ENCODE measurements at places on chromosomes 3 and 15.
A peak's percentile ranks its signal among the peaks of the same experiment; 100 is the strongest.

DNA sequence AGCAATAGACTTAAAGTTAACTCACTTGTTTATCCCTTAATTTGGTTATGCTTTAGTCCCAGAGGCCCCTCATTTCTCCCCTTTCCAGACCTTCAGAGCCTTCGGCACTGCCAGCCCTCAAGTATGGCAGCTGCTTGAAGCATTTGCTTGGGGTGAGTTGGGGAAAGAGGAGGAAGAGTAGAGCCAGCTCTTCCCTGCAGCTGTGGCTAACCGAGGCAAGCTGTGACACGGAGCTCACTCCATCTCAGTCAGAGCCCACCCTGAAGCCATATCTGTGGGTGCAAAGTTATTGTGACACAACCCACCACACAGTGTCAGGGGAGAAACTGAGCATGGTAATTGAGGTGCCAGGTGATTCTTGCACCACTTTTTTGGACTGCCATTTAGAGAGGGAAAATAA, 66.1 kb downstream of the FILIP1L start:
- DNase-seq, result no peak
- no peak overlapping the region for H3K4me3 ChIP-seq
- H3K27me3 ChIP-seq, result no peaks in the 10 kb centered on the region
- peak overlapping the region; percentile 47 for H3K27ac ChIP-seq
- H3K36me3 ChIP-seq, result no peaks in the 10 kb centered on the region

GRCh38 chr3:123246866-123247265, 45.1 kb downstream of the SEC22A start:
- no peak overlapping the region for H3K4me3 ChIP-seq
- H3K27ac ChIP-seq, result no peak overlapping the region
- H3K4me1 ChIP-seq, result no peaks in the 10 kb centered on the region
- H3K36me3 ChIP-seq, result peaks cover 2% of the 10 kb centered on the region
- DNase-seq, result no peak
- no peaks in the 10 kb centered on the region for H3K27me3 ChIP-seq

GRCh38 chr3:55189359-55189801, 261.5 kb upstream of the LRTM1 start:
- H3K4me3 ChIP-seq, result no peak overlapping the region
- H3K27ac ChIP-seq, result no peak overlapping the region
- H3K4me1 ChIP-seq, result no peaks in the 10 kb centered on the region
- H3K27me3 ChIP-seq, result no peaks in the 10 kb centered on the region
- DNase-seq, result no peak

DNA sequence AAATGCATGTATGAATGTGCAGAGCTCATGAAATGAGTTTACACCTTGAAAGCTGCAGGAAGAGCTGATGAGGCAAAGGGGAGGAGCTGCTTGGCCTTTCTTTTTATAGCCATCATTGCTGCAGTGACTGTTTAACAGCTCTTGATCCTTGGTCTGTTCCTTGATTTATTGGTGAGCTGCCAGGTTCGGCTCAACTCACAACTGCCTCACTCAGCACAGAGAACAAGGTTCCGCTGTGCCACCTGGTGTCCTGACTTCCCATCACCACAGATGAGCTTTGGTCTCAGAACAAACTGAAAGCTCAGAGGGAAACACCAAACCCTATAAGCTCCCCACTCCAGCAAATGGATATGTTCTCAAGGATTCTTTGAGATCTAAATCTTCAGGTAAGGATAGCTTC, 626.1 kb downstream of the MAGI1 start:
- no peaks in the 10 kb centered on the region for H3K36me3 ChIP-seq
- H3K27me3 ChIP-seq, result no peaks in the 10 kb centered on the region
- no peak overlapping the region for H3K4me3 ChIP-seq

DNA sequence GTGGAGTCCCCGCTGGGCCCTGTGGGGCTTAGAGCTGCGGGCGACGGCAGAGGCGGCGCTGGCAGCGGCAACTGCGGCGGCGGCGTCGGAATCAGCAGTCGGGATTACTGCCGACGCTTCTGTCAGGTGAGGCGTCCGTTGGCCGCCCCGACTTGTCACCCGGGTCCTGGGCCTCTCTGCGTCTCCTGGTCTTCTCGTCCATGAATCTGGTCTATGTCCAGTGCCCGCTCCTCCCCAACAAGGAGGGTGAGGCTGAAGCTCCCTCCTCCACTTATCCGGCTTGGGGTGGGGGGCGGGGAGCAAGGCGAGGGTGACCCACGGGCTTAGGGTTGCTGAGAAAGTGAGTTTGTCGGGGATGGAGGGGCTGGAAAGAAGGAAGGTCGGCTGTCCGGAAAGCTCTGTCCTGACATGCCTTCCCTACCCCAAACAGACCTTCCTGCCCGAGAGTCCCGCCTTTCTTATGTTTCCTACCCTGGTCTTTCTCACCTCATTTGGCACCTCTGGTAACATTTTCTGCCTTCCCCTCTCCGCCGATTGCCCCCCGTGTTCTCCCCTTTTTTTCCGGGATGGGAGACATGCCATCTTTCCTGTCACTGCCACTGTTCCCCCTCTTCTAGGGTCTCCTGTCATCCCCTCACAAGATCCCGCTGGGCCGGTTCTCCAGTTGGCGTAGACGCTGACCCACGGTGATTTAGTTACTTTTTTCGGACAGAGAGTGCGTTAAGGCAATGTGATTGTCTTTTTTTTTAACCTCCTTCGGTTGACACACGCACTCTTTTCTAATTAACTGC, 520 bp downstream of the ZNF654 start:
- no peaks in the 10 kb centered on the region for H3K27me3 ChIP-seq
- no peak for DNase-seq
- H3K4me3 ChIP-seq, result peak overlapping the region; percentile 81

DNA sequence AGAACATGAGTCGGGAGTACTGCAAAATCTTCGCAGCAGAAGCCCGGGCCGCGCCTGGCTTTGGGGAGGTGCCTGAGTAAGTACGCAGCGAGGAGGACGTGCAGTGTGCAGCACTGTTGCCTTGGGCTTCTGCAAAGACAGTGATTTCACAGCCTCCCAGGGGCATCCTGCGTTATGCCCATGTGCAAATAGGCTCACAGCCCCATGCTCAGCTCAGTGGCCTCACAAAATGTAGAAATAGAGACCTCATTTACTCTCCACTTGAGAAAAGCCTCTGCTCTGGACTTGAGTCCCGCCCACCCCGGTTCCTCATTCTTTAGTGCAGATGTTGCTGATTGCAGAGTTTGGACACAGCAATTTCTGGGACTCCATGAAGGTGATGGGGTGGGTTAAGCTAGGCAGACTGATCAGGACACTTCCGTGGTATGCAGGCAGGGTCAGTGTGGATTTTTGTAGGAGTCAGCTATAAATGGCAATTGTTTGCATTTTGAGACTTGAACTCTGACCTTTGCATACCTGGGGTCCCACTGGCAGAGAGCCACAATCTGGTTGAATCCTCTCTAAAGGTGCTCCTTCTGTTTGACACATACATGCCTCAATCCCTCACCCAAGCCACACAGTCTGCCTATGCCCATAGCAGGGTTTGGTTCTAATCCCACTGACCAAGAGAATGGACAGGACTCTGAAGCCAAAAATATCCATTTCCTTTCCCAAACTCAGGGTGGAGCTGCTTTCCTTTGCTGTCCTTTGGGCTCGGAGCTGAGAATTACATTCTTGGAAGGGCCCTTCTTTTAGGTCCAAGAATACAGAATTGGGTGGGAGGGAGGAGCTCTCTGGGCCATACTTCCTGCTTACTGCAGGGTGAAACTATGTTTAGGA, 20.7 kb upstream of the SLC28A1 start:
- no peaks in the 10 kb centered on the region for H3K27me3 ChIP-seq
- peaks cover 34% of the 10 kb centered on the region for H3K36me3 ChIP-seq
- peak; percentile 64 for DNase-seq
- H3K27ac ChIP-seq, result peak overlapping the region; percentile 4
- no peak overlapping the region for H3K4me3 ChIP-seq
- H3K4me1 ChIP-seq, result peaks cover 16% of the 10 kb centered on the region

DNA sequence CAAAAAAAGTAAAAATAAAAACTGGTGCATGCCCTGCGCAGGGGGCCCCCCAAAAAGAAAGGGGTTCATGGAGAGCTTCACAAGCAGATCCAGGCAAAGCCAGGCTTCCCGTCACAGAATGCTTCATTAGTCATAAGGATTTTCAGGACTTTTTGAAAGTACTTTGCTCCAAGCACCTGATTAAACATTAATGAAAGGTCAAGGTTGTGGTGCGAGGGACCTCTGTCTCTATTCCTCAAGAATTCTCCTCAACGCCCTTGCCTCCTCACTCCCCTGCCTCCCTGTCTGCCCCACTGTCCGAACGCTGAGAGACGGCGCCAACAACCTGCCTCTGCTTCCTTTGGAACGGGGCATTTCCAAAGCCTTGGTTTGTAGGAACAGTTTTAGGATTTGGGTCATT, 240.1 kb upstream of the IGF1R start:
- no peaks in the 10 kb centered on the region for H3K27me3 ChIP-seq
- H3K4me3 ChIP-seq, result no peak overlapping the region
- no peak for DNase-seq
- H3K27ac ChIP-seq, result no peak overlapping the region
- H3K4me1 ChIP-seq, result no peaks in the 10 kb centered on the region
- H3K36me3 ChIP-seq, result no peaks in the 10 kb centered on the region

DNA sequence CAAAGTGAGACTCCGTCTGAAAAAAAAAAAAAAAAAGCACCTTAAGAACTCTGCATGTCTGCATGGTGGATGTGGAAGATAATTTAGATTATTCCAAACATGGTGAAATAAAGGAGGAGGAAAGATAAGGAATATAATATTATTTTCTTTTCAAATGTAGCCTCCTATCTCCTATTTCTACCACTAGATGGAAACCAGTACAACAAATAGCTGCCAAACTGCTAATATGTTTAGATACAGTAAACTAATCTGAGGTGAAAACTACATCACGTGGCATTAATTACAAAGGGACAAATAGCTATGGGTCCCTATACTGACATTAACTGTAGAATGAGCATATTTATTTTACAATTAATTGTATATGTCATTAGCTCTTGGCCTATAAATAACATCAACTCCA, 197.8 kb downstream of the TBC1D5 start:
- H3K36me3 ChIP-seq, result no peaks in the 10 kb centered on the region
- no peak overlapping the region for H3K4me3 ChIP-seq
- no peaks in the 10 kb centered on the region for H3K4me1 ChIP-seq
- no peaks in the 10 kb centered on the region for H3K27me3 ChIP-seq

DNA sequence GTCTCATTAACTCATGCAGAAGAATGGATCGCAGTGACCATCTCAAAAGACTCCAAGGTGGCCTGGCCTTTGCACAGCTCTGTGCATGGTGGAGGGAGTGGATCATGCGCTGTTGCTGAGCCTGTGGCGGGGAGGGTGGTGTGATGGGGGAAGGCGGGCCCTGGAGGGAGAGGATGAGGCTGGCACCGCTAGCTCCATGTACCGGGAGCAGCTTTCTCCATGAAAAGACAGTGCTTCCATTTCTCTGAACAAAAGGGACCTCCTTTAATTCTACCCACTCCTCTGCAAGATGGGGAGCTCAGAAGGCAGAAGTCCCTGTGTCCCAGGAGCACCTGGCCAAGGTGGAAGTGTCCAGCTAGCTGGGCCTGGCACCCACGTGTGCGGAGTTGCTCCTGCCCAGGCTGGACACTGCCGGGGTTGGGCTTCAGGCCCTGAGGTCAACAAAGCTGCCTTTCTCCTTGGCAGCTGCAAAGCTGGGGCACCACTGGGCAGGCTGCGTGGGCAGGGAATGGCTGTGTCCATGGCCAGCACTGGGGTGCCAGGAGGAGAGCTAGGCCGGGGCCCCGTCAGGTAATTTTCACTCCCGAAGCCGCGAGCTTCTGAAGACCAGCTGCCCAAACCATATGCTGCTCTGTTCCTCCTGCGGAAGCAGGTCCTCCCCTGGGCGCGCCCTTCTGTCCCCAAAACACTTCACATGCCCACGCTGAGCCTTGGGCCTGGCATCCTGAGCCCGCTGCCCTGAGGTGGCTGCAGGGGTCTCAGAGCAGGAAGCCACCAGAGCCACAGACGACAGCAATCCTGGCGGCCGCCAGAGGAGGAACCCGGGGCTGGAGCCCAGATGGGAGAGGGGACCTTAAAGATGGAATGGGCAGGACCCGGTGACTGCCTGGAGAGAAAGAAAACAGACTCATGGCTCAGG, 6.4 kb downstream of the MAP6D1 start:
- no peak overlapping the region for H3K27ac ChIP-seq
- no peak overlapping the region for H3K4me3 ChIP-seq
- H3K27me3 ChIP-seq, result no peaks in the 10 kb centered on the region
- H3K4me1 ChIP-seq, result no peaks in the 10 kb centered on the region

DNA sequence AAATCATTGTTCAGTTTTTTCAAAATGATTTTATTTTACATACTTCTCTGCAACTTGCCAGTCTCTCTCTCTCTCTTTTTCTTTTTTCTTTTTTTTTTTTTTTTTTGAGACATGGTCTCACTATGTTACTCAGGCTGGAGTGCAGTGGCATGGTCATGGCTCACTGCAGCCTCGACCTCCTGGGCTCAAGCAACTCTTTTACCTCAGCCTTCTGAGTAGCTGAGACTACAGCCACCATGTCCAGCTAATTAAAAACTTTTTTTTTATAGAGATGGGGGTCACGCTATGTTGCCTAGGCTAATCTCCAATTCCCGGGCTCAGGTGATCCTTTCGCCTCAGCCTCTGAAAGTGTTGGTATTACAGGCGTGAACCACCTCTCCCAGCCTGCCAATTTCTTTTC, 12.1 kb upstream of the ARID3B start:
- no peak for DNase-seq
- no peaks in the 10 kb centered on the region for H3K4me1 ChIP-seq
- no peak overlapping the region for H3K27ac ChIP-seq
- H3K4me3 ChIP-seq, result no peak overlapping the region

GRCh38 chr15:59111251-59111650, 6.3 kb downstream of the CCNB2 start:
- no peak overlapping the region for H3K27ac ChIP-seq
- no peaks in the 10 kb centered on the region for H3K4me1 ChIP-seq
- no peaks in the 10 kb centered on the region for H3K36me3 ChIP-seq
- H3K27me3 ChIP-seq, result no peaks in the 10 kb centered on the region
- H3K4me3 ChIP-seq, result no peak overlapping the region

- no peaks in the 10 kb centered on the region for H3K27me3 ChIP-seq
- no peak overlapping the region for H3K4me3 ChIP-seq
- no peak for DNase-seq
- no peak overlapping the region for H3K27ac ChIP-seq
These were observed 342.2 kb upstream of the ROPN1 start for GRCh38 chr3:124333931-124334640.

GRCh38 chr3:134008630-134009156, 21.0 kb downstream of the SLCO2A1 start:
- no peak for DNase-seq
- no peak overlapping the region for H3K4me3 ChIP-seq
- H3K27ac ChIP-seq, result no peak overlapping the region
- H3K4me1 ChIP-seq, result no peaks in the 10 kb centered on the region

DNA sequence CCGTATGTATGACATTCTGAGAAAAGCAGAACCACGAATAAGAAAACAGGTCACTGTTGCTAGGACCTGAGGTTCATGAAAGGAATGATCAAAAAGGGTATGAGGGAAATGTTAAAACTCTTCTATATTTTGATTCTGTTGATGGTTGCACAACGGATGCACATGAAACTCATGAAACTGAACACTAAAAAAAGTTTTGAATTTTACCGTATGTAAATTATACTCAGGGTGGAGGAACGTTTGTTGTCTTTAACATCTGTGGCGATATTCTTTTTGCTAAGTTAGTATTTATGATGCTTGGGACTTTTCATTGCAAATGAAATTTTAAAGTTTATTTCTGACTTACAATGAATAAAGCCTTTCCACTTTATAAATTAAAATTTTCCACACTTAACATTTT, 55.4 kb downstream of the STAG1 start:
- no peak overlapping the region for H3K27ac ChIP-seq
- H3K4me1 ChIP-seq, result no peaks in the 10 kb centered on the region
- no peaks in the 10 kb centered on the region for H3K27me3 ChIP-seq
- no peak overlapping the region for H3K4me3 ChIP-seq
- H3K36me3 ChIP-seq, result no peaks in the 10 kb centered on the region
- DNase-seq, result no peak

- H3K27ac ChIP-seq, result no peak overlapping the region
- H3K27me3 ChIP-seq, result no peaks in the 10 kb centered on the region
- no peak overlapping the region for H3K4me3 ChIP-seq
- H3K4me1 ChIP-seq, result no peaks in the 10 kb centered on the region
These were observed 44.6 kb downstream of the HACD2 start for GRCh38 chr3:123540285-123540684.
